AG08396 (cell line): ENCODE measurements at places on chromosomes 6 and 20.
A peak's percentile ranks its signal among the peaks of the same experiment; 100 is the strongest.

DNA sequence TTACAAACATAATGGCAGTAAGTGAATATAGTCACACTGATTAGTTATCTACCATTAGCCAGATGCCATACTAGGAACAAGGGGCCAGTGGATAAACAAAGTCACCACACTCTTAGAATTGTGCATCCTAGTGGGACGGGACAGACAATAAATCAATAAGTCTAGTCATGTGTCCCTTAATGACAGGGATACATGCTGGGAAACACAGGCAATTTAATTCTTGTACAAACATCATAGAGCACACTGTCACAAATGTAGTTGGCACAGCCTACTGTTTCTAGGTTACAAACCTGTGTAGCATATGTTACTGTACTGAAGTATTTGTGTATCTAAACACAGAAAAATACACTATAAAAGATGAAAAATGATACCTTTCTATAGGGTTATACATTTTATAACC, 123.0 kb upstream of the FAM184A start:
- no peak for DNase-seq

DNA sequence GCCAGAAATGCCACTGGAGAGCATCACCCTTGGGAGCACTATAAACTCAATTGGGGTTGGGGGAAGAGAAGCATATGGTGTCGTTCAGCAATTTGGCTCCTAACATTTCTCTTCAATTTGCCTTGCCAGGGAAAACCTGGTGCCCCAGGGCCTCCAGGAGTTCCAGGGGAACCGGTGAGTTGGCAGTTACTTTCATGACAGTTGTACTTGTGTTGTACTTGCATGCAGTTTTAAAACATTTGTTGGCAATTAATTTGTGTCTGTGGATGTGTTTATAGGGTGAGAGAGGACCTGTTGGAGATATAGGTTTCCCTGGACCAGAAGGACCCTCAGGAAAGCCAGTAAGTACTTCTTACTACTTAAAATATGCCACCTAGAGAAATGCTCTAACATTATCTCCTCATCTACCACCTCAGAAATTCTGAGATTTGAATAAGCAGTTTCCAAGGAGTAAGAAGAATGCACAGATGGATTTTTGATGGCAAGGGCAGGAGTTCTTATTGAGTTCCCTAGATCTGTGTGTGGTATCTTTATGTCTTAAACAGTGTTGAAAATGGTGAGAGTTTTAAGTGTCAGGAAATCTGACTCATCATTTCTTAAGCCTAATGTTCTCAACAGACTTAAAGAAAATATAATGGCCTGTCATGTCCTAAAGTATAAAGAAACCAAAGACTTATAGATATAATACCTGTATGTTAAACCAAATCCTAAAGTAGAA, 122.5 kb downstream of the COL9A1 start:
- DNase-seq, result no peak

DNA sequence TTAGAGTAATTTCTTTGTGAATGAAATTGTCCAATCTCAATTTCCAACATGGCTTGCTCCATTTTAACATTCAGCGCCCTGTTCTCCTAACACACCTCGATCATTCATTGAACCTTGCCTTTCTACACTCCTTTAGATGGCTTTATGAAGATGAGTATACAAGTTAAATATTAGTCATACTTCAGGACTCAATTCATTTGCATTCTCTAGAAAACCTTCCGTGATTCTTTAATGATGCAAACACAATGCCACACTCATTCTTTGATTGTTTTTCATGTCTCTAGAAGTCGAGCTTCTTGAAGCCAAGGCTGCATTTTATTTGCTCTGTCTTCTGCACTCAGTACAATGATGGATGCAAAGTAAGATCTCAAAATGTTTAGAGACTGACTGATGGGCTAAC, 641.2 kb downstream of the DOK5 start:
- DNase-seq, result no peak

DNA sequence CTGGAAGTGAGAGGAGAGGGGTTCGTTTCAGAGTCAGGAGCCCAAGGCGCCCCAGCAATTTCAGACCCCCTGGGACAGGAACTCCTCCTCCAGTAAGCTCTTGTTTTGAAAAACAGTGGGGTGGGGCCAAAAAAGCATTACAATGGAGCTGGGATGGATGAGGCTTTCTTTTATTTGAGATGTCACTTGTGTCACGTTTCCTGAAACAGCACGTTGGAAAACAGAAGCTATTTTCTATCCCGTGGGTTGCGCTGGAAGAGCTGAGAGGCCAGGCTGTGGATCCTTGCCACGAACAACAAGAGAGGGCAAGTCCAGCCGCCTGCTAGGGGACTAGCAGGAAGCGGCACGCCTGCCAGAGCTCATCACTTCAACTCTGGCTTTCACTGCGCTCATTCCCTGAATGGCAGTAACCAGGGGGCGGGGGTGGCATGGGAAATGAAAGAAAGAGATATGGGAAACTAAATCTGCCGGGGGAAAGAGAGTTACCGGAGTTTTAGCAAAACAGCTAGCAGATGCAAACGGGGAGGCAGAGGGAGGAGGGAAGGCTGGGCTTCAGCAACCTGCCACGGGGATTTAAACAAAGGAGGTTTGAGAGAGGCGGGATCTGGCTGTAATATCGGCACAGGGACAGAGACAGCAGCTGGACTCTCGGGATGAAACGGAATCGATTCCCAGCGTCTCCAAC, 34.6 kb downstream of the GCNT2 start:
- peak; percentile 20 for DNase-seq

GRCh38 chr6:30238178-30238795, 25.1 kb upstream of the TRIM26 start:
- no peak for DNase-seq

DNA sequence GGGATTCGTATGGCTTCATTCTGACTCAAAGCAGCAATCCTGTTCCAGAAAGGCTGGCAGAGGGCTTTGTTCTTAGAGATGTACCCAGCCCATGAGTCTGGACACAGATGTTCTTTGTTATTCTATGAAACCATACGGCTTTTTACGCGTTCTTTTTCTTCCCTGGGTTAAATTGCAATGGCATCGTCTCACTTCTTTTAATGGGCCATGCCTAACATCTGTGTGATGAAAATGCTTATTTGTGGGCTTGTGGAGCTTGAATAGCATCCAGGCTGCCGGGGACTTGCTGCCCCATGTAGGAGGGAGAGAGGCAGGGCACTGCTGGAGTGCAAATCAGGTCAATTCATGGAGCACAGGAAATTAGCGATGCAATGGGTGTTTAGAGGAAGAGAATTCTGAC, 19.4 kb downstream of the FAM50B start:
- DNase-seq, result no peak

- DNase-seq, result peak; percentile 23
Measured at GRCh38 chr6:145789443-145789842, 25.2 kb downstream of the FBXO30 start.

- DNase-seq, result no peak
Measured at GRCh38 chr20:42272516-42272915, 654.3 kb upstream of the CHD6 start.

GRCh38 chr20:50376888-50377459, 133.2 kb upstream of the PTPN1 start:
- DNase-seq, result no peak

GRCh38 chr6:116210750-116211425, 43.0 kb downstream of the TSPYL4 start:
- peak; percentile 13 for DNase-seq

DNA sequence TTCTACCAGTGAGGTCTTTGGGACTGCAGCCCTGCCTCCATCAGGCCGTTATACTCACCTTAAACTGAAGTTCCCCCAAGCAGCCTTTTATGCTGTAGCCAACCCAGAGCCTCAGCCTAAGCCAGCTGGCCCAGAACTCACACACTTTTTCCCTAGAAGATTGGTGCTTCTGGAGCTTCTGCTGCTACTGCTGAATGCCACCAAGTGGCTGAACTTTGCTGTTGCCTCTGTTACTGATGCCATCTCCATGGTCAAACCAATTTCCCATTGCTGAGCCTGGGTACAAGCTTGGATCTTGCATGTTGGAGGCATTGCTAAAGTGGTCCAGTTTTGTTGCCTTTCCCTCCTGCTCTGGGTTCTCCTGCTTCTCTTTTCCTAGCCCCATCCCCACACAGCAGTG, 15.0 kb upstream of the TBX18 start:
- no peak for DNase-seq

DNA sequence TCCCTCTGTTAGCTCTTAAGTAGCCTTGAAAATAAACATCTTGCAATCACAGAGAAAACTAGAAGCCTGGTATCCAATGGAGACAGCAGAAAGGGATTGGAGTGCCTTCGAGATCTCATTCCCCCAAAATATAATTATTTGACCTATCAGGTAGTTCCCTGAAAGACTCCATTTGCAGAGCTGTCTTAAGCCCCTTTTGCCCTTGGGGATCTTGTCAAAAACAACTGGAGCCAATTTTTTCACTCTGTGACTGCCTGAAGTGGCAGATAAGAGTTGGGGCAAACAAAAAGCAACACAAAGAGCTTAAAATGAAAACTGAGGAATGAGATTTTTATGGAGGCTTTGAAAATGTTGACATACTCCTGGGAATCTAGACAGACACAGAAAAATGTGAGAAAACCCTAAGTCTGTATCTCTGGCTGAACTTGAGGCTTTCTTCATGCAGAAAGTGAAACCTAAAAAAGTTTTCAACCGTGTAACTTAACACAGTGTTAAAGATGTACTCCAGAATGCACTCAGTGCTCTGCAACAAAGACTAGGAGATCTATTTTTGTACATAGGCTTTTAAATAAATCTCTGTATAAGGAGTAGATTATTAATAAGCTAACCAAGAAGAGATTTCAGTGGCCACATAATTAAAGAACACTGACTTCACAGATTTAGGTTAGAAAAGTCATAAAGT, 971.1 kb upstream of the MAN1A1 start:
- DNase-seq, result no peak

DNA sequence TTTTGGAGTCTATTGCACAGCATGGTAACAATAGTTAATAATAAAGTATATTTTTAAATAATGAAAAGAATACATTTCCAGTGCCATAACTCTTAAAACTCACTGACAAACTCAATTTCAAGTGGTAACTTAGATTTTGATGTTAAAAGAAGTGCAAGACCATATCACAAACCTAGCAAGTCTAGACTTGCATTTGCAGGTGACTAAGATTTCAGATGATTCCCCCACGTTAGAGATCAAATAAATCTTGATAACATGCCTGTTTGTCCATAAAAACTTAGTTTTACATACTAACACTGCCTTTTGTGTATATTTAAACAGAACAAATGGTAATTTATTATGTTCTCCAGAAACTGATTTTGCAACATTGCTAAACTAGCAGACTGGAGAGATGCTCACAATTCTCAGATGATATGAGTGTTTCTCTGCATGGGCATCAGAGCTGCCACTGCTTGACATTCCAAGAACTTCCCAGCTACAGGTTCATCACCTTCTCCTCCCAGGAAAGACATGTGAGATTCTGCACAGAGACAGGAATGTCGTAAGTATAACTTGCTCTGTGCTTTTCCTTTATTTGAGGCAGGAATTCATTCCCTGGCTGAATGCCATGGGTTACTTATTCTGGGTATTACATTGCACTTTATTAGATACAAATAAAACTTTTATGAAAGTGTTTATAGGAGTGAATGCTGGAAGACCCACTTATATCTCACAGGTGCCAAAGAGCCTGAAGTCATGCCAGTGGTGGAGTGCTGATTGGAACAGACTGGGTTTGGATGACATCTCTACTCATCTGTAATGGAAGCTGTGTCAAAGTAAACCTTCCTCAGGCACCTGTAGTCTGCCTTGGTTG, 160.2 kb upstream of the FOXA2 start:
- no peak for DNase-seq

DNA sequence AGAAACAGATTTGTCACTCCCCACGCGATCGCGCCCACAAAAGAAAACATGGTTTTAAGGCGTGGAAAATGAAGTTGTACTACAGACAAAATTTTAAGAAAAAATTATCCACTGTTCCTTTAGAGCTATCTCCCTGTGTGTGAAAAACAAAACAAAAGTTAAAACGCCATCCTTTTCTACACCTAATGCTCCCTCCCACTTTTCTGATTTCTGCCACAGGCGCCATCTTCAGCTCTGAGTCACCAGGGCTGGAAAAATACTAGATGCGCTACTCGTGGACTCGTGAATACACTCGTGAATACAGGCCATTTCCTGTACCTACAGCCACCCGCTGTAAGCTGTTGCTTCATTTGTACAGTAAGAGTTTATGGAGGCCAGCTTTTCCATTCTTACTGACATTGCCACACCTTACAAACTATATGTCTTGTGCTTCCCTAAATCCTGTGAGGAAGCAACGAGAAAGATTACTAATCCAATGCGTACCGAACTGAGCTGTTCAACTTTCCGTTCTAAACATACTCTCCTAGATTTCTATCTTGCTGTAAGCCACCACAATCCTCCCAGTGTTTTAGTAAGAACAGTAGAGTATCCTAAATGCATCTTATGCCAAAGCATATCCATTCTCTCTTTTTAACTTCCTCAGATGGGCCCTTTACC, 773 bp upstream of the AHI1 start:
- DNase-seq, result peak; percentile 76

DNA sequence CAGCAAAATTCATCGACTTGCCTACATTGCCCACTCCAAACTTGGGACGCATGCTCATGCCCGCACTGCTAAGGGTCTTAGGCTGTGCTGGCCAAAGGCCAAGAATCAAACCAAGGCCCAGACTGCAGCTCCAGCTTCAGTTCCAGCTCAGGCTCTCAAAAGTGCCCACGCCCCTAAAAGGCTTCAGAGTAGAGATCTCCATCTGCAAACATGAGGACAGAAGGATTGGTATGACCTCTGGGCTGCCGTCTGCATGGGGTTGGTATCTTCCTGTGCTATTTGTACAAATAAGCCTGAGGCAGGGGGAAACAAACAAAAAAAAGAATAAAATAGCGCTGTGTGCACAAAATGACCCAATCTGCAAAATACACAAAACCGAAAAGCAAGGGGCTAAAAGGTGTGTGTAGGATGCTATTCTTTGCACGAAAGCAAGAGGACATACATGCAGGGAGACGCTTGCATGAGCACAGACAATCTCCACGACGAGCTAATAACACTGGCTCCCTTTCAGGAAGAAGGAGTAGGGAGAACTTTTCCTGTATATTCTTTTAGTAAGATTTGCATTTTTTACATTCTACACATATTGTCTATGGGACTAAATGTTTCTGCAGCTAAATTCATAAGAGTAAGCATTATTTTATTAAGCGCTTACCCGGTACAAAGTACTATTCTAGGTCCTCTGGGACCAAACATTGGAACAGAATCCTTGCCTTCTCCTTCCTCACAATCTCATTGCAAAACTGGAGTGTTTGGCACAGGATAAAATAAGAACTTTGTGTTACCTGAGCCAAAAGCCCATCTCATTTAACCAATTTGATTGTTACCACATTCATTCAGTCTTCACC, 33.1 kb downstream of the ATP9A start:
- DNase-seq, result no peak

GRCh38 chr6:139174961-139175360, 40.1 kb downstream of the HECA start:
- no peak for DNase-seq

- DNase-seq, result no peak
Measured at GRCh38 chr6:168413856-168414255, 27.1 kb upstream of the SMOC2 start.

GRCh38 chr6:12440981-12441380, 150.8 kb downstream of the EDN1 start:
- no peak for DNase-seq

- no peak for DNase-seq
Measured at GRCh38 chr6:12013307-12013719, 1.2 kb downstream of the HIVEP1 start.
